Hippocampal formation (tissue), 2 donors: ENCODE measurements at places on chromosomes 11 and 22.

DNA sequence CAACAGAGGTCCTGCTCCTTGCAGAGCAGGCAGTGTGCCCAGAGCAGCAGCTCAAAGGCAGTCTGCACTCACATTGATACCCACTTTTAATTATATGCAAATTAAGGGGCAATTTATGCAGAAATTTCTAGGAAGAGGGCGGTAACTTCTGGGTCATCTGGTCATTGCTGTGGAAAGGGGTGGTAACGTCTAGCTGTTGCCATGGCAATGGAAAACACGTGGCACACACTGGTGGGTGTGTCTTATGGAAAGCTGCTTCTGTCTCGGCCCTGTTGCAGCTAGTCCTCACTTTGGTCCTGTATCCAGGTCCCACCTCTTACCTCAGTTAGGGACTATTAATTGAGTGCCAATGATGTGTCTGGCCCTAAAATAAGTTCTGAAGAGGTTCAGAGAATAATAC, 36.8 kb downstream of the BARX2 start:
- DNase-seq = no peak

DNA sequence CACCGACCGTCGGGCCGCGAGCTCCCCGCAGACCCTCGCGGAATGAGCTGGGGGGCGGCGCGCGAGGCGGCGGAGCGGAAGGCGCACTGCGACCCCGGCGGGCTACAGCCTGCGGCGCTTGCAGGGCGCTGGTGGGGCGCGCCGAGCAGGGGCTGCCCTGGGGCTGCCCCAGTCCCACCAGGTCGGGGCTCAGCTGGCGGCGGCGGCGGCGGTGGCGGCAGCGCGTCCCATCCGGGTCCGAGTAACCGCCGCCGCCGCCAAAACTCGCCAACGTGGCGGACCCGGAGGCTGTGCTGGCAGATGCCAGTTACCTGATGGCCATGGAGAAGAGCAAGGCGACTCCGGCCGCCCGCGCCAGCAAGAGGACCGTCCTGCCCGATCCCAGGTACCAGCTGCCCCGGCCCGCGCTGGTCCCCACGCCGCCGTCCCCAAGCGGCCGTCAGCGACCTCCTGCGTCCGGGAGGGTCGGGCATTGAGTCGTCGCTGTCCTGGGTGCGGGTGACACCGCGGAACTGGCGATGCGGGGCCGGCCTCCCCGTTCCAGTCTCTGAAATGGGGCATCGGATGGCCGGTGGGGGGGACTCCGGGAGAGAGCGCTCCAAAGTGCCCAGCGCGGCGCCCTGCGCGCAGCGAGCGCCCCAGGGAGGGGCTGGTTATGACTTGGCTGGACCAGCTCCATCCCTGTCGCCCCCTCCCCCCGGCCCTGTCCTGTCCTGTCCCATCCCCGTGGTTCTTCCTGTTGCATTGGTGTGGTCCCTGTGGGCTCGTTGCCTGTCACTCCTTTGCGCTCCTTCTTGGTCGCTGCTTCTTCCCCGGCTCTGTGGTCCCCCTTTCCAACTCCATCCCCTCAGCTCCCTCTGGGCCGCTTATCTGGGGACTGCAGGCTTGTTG, 63.5 kb downstream of the CRYBB2 start:
- DNase-seq = no peak

- no peak for DNase-seq
Observed at GRCh38 chr11:77095551-77096490, 6.8 kb upstream of the OMP start.

DNA sequence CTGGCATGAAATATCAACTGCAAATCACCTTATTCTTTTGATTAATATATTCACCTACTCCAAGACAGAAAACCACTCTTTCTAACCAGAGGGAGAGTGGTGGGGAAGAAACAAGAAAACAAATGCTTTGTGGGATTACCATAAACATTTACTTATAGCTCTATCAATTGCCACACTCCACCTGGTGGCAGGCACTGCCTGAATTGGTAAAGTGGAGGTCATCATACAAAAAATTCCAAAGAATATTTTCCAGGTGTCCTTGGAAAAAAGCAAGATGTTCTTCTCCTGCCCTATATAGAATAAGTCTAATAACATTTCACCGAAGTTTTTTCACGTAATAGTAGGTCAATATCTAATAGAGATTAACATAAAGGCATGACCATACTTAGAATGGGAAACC, 45.3 kb downstream of the PHF21A start:
- DNase-seq = no peak

GRCh38 chr22:24883432-24883831, 63.1 kb downstream of the LHFPL7 start:
- no peak for DNase-seq

DNA sequence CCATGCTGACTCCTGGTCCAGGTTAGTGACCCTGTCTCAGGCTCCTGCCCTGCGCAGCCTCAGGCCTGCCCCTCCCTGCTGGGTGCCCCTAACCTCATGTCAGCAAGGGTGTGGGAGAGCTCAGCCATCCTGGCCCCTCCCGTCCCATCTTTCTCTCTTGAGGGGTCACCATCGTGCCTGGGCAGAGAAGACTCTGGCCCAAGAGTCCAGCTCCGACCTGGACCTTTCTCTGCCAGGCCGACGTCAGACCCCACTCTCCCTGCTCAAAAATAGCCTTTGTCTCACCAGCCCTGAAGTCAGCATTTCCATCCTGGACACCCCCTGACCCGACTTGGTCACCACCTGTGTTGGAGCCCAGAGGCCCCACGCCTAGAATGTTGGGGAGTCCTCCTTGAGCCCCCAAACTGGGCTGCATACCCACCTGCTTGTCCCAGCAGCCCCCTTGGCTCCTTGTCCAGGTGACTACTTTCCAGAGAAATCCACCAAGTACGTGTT, 4.9 kb downstream of the SCGB1C1 start:
- no peak for DNase-seq

- no peak for DNase-seq
Observed at GRCh38 chr11:118263695-118264568, at the start of gene MPZL2. Gene MPZL2 (minus strand): TSS chr11:118264297. CDS start chr11:118264153, 144 bp downstream.

DNA sequence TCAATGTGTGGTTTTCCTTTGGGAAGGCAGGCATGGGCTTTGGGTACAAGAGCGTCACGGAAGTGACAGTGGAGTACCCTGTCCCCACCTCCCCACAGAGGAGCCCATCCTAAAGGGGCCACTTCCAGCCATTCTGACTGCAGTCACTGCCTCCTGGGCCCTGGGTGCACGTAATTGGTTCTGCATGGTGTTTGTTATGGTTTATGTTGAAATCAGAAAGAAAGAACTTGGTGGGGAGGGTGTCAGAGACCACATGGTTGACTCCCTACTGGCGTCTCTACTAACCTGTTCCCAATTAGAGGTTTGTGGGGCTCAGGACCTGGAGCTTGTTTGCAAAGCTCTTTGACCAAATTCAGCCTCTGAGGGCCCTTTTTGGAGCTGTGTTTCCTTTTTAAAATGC, 40.8 kb downstream of the RIBC2 start:
- no peak for DNase-seq

- no peak for DNase-seq
Observed at GRCh38 chr11:3009481-3009880, 17.4 kb upstream of the NAP1L4 start.

- no peak for DNase-seq
Observed at GRCh38 chr11:130478204-130478701, 29.8 kb downstream of the ADAMTS15 start.

GRCh38 chr22:40498420-40499208, 128.2 kb downstream of the SGSM3 start:
- no peak for DNase-seq

- no peak for DNase-seq
Observed at GRCh38 chr11:47375020-47375419, 3.3 kb downstream of the SPI1 start.

- no peak for DNase-seq
Observed at GRCh38 chr11:120024046-120024445, 113.9 kb downstream of the TRIM29 start.

GRCh38 chr11:79208126-79208525, 232.7 kb downstream of the TENM4 start:
- no peak for DNase-seq

DNA sequence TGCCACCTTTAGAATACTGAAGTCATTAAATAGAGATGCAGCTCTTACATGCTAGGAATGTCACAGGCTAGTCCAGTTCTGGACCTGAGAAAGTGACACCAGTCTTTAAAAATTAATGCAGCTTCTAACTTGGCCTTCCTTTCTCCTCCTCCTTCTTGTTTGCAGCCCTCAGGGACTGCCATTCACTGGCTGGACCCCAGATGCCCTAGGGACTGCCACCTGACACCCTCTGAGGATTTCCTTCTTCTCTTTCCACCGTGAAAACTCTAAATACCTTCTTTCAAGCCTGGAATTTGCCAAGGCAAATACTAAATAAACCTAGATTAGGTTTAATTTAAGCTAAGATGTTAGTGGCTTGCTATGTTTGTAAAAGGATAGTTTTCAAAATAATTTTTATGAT, 78.4 kb downstream of the MUC15 start:
- no peak for DNase-seq

DNA sequence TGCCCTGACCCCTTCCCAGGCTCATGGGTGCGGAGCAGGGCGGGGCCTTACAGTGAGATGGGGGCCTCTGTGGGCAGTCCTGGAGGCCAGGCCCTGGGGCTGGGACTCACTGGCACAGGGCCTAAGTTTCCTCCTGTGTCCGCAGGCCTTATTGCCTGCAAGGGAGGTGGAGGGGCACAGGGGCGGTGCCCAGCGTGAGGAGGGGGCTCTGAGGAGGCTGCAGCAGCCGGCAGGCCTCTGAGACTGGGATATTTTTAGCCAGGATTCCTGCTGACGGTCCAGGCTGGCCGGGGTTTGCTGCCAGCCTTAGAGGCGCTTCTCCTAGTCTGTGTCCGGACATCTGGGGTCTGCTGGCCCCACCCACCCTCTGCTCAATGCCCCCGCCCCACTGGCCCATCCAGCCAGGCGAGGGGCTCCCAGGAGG, 5.7 kb upstream of the RTN4R start:
- no peak for DNase-seq

- no peak for DNase-seq
Observed at GRCh38 chr11:129979046-129979605, 23.5 kb downstream of the PRDM10 start.

DNA sequence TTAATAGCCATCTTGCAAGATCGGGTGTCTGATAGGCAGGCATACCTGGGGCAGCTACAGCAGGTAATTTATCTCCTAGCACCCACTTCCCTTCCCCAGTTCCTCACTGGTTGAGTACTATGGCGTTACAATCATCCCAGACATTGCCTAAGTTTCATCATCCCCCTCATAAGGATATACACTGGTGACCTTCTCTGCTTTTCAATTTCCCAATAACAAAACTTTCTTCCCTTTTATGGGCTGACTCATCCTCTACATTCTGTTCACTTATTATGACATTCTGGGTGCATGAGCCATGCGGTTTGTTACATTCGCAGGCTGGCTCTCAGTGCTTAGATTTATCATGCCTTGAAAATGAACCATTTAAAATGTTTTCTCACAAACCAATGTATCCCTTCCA, 5.0 kb upstream of the MRPL11 start:
- DNase-seq = no peak

DNA sequence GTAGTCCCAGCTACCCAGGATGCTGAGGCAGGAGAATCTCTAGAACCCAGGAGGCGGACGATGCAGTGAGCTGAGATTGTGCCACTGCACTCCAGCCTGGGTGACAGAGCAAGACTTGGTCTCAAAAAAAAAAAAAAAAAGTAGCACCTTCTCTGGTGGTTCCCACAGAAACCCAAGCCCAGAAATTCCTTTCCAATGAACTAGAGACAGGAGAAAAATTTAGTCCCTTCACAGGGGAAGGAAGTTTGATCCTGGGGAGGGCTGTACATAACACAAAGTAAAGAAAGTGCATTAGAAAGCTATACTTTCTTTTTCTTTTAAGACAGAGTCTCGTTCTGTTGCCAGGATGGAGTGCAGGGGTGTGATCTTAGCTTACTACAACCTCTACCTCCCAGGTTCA, 25.5 kb upstream of the APOA1 start:
- no peak for DNase-seq

DNA sequence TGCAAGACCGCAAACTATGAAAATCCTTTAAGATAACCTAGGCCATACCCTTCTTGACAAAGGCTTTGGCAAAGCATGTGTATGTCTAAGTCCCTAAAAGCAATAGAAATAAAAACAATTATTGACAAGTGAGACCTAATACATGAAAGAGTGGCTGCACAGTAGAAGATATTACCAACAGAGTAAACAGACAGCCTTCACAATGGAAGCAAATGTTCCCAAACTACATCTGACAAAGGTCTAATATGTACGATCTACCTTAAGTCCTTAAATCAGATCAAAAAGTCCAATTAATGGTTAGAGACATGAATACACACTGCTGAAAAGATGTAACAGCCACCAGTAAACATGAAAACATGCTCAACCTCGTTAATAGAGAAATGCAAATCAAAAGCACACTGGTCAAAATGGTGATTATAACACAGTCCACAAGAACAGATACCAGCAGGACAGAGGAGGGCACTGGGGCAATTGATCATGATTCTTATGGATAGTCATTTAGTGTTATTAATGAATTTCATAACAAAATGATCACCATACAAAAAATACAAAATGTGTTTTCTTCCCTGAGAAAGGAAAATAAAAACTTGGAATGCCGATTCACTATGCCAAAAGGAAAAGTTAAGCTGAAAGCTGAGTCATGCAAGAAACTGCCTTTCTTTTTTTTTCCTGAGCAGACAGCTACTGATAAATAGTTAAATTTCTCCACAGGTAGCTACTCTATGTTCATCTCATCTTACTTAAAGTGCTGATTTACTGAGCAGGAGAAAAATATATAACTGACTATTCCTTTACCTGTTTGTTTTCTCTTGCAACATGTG, 102.6 kb upstream of the VPREB1 start:
- DNase-seq = no peak

GRCh38 chr11:33256031-33256812, 959 bp upstream of the HIPK3 start:
- DNase-seq = no peak

- no peak for DNase-seq
Observed at GRCh38 chr22:32217465-32217864, 12.6 kb upstream of the RFPL2 start.

GRCh38 chr11:35178067-35178805, 39.3 kb downstream of the CD44 start:
- DNase-seq = no peak

DNA sequence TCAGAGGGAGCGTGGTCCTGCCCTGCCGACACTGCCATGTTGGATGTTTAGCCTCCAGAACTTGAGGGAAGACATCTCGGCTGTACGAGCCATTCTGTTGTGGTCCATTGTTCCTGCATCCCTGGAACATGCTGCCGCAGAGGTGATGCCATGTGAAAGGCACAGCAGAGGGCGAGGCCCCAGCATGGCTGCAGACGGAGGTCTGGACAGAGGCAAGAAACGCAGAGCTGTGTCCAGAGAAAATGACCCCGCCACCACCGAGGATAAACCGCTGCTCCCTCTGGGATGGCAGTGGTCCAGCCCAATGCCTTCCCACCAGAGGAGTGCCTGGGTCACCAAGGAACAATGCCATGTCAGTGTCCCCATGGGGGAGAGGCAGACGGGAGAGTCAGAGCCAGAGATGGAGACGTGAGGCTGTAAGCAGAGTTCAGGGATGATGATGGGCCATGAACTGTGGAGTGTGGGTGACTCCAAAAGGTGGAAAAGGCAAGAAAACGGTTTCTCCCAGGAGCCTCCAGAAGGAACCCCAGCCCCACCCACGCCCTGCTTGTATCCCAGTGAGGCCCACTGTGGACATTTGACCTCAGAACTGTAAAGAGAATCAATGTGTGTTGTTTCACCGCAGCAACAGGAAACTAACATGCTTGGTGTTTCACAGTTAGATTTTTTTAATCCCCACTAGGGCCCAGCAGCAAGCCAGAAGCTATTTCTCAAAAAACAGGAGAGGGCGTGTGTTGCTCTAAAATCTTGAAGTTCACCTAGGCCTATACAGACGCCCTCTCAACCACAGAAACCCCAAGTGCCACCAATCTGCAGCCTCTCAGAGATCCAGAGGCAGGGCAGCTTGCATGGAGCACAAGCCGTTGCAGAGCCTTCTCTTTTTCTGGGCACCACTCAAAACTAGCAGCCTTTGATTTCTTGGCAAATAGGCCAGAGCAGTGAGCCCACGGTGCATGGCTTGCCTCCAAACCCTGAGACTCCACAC, 1422.9 kb downstream of the TBC1D22A start:
- no peak for DNase-seq
